NCI-H1105 treated with DMSO at 0.1 percent for 48 hours (cell line): ENCODE measurements at places on chromosomes 7 and 10.

DNA sequence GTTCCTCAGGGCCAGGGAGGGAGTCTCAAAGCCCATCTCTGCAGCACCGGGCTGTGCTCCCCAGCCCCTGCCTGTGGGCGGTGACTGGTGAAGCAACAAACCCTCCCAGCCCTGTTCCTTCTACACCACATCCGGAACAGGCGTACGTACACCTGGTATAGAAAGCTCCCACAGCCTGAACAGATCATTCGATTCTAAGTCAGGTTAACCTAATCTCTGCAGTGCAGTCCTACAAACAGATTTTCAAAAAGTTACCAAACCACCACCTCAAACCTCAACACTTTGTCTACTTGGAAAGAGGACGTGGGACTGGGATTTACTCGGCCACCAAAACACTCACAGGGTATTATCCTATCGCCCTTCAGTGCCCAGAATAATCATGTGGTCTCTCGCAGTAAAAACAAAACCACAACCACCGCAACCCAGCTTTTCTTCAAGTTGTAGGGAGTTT is 238.4 kb downstream of the DIP2C start:
- no peak for DNase-seq

DNA sequence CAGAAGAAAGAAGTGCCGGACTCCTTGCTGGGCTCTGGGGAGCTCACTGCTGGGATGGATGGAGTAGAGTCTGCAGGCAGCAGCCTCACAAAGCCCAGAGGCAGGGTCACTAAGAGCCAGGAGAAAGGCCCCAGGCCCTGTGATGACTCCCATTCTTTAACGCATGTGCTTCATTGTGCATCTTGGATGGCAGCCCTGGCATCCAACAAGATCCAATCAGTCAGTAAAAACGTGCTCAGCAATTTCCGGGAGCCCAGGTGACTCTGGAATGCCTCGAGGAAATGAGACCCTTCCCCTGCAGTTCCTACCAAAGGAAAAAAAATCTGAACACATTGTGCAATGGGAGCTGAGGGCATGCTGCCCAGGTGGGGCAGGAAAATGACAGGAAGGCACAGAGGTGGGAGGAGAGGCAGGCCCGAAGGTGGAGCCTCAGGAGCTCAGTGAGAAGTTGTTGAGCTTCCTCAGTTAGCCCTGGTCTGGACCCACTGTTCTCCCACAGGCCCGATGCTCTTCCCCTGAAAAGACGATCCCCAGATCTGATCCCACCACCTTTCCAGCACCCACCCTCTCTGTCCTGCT is 60.7 kb upstream of the TMEM72 start:
- no peak for DNase-seq

- no peak for DNase-seq
Observed at GRCh38 chr7:139855498-139856270, 26.6 kb downstream of the TBXAS1 start.

DNA sequence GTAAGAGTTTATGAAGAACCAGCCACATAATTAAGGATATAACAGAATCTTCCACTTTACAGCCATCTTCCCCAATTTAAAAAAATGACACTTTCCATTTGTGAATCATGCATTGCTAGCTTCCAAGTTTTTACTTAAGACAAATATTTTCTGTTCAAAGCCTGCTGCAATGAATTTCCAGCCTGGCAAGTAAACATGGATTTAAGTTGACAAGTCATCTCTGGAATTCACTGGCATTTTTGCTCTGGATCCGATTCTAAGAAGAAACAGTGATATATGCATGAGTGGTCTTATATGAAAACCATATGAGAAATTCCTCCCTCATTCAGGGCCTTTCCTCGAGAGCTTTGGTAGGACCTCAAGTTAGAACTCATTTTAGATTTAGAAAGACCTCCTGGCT is 116.1 kb upstream of the CDCA7L start:
- no peak for DNase-seq
